Tibial artery (tissue), 4 donors: ENCODE measurements at places on chromosomes 13 and 19.

DNA sequence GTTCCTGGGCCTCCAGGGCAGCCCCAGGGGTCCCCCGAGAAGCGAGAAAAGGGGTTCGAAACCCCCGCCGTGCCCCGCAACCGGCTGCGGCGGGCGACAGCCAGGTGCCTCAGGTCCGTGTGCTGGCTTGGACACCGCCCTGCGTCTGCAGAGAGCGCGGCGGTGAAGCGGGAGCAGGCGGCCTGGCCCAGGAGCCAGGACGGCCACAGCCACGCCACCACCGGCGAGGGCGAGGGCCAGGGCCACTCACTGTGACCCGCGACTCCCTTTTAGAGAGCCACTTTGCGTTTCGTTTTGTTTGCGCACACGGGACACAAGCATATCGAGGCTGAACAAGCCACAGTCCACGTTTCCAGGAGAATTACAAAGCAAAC lies 110.4 kb downstream of the CRYL1 start:
- DNase-seq: no peak

DNA sequence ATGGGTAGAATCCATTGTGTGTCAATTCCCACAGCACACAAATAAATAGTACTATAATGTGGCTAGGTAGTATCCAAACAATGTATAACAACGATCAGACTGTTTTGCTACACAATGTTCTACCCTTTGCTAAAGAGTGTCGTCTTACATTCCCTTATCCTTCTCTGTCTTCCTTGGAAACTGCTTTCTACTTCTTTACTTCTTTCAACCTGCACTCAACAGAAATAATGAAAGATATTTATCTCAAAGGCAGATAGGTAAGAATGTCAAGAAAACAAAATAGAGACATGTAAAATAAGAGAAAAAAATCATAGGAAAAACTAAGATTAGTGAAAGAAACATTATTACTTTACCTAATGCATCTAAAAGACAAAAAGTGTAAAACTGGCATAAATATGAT lies 814.7 kb downstream of the PCDH9 start:
- DNase-seq: no peak

DNA sequence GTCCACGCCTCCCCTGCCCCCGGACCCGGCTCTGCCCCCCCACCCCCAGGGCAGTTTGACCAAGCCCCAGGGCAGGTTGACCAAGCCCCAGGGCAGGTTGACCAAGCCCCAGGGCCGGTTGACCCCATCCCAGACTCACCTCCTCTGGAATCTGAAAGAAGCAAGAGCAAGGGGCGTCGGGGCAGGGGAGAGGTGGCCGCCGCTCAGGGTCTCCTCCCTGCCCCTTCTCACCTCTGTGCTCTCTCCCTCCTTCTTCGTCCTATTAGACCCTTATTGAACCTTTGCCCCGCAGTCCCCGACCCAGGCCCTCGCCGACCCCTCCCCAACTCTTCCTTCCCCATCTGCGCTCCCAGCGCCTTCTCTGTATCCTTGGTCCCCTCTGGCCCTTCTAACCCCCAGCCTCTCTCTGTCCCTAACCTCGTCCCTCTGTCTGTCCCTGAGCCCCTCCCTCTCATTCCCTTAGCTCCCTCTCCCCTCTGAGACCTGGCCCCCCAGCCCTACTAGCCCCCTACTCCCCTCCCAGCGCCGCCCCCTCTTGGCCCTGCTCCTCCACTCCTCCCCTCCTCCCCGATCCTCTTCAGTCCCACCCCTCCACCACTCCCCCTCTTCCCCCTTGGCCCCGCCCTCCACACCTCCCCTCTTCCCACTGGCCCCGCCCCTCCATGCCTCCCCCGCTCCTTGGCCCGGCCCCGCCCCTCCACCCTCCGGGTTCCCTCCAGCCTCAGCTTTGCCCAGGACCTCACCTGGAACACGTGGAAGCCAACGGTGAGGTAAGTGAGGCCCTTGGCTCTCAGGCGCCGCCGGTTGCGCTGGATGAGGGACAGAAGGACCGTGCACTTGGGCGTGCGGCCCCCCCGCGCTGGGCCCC lies 7.6 kb downstream of the CAPN12 start:
- no peak for DNase-seq

DNA sequence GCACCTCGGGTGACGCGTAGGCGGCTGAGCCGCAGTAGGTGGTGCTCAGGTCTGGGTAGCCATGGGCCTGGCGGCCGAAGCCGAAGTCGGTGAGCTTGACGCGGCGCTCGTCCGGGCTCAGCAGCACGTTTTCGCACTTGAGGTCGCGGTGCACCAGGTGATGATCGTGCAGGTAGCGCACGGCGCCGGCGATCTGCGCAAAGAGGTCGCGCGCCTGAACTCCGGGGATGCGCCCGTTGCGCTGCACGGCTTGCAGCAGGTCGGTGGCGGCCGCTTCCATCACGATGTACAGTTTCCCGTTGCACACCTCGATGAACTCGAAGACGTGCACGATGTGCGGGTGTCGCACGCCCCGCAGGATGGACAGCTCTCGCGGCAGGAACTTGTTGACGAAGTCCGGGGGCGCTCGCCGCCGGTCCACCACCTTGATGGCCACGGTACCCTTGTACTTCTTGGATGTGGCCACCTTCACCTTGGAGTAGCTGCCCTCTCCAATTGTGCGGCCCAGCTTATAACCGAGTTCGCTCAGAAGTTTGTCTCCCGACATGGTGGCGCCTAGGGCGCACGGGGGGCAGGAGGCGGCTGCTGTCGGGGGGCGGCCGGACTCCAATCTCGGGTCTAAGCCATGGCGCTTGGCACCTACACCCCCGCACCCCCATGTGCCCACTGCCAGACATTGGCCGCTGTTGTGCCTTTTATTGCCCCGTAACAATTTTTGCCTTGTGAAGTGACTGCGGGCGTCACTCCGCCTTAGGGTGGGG lies at the start of gene TSSK6:
Gene TSSK6 (minus strand): TSS at position 668 of the 761 bp plus-strand sequence. CDS start 121 bp downstream, at position 547.
- no peak for DNase-seq

GRCh38 chr13:35712907-35713761 lies 236.6 kb upstream of the MAB21L1 start:
- DNase-seq: no peak

- DNase-seq: peak; percentile 68
Observed at GRCh38 chr19:49391581-49392399, 3.7 kb downstream of the KASH5 start.

DNA sequence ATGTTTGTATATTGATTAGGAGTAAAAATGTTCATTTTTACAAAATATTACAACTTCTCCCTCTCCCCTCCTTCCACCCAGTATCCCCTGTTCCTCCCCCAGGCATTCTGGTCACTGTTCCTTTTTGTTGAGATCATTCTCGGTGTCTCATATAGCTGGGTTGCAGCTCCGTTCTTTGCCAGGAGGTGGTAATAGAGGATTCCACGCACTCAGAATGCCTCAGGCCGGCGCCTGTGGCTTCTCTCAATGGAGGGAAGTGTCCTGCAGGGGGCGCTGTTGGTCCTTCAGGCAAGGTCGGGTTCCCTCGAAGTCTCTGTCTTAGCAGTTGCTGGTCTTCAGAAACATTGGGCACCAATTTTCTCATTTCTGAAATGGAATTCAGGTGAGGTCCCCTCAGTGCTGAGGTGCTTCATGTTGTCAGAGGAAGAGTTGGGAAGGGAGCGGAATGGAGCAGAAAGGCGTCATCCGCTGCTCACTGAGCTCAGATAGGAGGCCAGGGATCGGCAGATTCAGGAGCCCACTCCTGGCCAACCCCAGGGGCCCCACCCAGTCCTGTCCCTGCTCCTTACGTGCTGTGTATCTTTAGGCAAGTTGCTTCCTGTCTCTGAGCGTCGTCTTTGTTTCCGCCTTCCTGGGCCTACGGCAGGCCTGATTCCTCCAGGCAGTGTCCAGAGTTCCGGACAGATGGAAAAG lies 10.3 kb upstream of the GARIN5A start:
- DNase-seq: no peak

GRCh38 chr13:96984051-96984508 lies 10.2 kb downstream of the OXGR1 start:
- DNase-seq: no peak

DNA sequence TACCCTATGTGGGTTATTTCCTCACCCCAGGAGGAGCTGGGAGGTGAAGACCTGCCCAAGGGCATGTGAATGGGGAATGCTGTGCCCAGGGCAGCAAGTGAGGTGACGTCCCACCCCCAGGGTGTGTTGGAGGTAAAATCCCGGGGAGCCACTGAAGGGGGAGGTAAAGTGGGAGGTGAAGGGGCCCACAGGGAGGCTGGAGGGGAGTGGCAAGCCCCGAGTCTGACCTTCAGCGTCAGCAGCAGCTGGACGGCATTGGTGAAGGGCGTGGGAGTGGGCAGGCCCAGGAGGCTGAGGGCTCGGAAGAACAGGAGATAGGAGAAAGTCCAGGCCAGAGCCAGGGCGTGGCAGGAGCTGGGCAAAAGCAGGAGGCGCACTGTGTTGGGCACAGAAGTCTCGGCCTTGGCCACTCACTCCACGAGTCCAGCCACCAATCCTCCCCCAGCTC lies 2.4 kb downstream of the MBOAT7 start:
- no peak for DNase-seq

DNA sequence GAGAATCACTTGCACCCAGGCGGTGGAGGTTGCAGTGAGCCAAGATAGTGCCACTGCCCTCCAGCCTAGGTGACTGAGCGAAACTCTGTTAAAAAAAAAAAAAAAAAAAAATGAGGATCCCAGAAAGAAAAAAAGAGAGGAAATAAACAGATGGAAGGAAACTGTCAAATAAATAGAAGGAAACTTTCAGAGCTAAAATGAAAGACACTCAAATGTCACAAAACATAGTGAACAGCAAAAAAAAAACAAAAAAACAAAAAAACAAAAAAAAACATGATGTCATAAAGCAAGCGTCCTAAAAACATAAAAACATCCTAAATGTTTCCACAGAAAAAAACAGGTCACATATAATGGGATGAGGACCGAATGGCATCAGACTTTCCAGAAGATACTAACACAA lies 15.0 kb downstream of the MLLT1 start:
- DNase-seq: no peak

- DNase-seq: no peak
Observed at GRCh38 chr13:30755678-30756077, 20.3 kb downstream of the ALOX5AP start.

DNA sequence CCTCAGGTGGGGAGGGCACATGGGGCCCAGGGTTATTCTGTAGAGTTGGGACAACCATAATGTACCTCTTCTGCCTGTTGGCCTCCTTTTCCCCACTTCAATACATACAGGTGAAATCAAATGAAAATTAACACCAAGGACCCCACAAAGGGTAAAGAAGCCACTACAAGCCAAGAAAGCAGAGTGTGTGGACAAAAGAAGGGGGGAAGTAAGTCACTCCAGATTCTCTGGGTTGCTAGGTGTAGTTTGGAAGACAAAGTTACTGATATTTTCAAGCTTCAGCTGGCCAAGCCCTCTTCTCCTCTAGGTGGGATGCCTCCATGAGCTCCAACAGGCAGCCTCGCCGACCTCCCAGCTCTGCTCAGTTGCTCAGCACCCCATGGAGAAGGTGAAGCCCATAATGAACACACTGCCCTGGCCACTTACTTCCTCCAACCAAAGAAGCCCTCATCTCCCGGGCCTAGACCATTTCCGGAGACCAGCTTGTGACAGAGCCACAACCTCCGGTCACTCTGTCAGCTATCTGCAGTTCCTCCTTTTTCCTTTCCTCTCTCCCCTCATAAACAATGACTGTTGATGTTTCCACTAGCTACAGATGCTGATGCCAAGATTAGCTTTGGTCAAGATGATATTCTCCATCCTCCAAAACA lies 66.8 kb upstream of the MED4 start:
- DNase-seq: peak; percentile 72

GRCh38 chr19:31419871-31420445 lies 70.7 kb upstream of the TSHZ3 start:
- no peak for DNase-seq
